Upper lobe of right lung (tissue), 1 donor: ENCODE measurements at places on chromosomes 16 and 17. TPM values are rescaled to one million over a fixed set of nuclear protein-coding genes. Genes with fewer than 3 reads are reported as not detected.

GRCh38 chr17:75008373-75008772 lies 4.1 kb upstream of the MRPL58 start:
- no peak for DNase-seq

- DNase-seq: no peak
Observed at GRCh38 chr17:50779747-50780353, 12.5 kb upstream of the ANKRD40CL start.

GRCh38 chr17:6348891-6349290 lies 86.0 kb downstream of the AIPL1 start:
- no peak for DNase-seq

- DNase-seq: no peak
Observed at GRCh38 chr16:29757950-29758466, 12.2 kb upstream of the C16orf54 start.

DNA sequence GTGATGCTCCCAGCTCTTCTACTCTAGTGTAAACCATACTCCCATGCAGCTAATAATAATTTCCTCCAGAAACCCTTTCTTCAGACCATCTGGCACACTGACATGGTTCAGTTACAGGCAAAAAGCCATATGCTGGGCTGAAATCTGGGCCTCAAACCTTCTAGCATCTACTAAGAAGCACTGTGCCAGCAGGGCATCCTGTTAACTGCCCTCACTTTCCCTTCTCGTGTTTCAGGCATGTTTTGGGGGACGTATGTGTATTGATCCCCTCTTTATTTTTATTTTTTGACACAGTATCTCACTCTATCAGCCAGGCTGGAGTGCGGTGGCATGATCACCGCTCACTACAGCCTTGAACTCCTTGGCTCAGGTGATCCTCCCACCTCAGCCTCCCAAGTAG lies 33.3 kb downstream of the STAT5A start:
- DNase-seq: no peak

GRCh38 chr17:38541281-38541680 lies 64.5 kb downstream of the SRCIN1 start:
- no peak for DNase-seq

- DNase-seq: no peak
Observed at GRCh38 chr17:27968206-27968732, 74.2 kb upstream of the NLK start.

DNA sequence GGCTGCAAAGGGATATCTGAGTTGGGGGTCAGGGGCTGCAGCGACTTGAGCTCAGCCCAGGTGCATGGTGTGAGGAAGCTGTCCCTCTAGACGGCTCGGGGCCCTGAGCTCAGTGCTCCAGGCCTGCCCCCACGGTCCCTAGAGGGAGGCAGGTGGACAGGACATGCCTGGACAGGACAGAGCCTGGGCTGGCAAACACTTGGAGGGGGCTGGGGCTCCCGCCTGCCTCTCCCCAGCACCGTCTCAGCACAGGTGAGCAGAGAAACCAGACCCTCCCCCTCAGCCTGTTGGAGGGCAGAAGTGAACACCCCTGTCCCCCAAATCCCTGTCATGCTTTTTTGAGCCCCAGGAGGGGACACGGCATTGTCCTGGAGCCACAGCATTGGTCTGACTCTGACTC lies 11.4 kb upstream of the SLC38A10 start:
- no peak for DNase-seq

TEDC2 gene
- not detected for total RNA-seq

DNA sequence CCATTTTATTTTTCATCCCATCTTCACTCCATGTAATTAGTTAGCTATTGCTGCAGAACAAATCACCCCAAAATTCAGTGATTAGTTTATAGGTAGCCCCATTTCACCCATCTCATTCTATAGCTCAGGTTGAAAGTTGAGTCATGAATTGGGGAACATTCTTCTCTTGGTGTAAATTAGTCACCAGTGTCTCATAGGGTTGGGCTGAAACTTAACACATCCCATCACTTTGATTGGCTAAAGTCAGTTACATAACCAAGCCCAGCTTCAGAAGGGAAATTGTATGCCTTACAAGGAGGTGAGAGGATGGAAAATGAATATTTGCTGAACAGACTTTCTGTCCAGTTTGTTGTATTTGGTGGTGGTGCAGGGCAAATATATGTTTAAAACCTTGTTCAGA lies 477.5 kb downstream of the WWOX start:
- no peak for DNase-seq

DNA sequence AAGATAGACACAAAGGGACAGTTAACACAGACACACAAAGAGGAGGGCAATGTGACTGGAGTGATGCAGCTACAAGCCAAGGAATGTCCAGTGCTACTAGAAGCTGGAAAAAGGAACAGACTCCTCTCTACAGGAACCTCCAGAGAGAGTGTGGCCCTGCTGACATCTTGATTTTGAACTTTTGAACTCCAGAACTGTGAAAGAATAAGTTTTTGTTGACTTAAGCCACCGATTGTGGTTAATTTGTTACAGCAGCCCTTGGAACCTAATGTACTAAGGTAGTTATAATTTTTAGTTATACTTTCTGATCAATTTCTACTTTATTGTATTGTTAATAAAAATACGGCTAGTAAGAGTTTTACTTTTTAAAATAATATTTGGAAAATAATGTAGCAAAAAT lies 129.1 kb downstream of the MYO1D start:
- DNase-seq: no peak

DNA sequence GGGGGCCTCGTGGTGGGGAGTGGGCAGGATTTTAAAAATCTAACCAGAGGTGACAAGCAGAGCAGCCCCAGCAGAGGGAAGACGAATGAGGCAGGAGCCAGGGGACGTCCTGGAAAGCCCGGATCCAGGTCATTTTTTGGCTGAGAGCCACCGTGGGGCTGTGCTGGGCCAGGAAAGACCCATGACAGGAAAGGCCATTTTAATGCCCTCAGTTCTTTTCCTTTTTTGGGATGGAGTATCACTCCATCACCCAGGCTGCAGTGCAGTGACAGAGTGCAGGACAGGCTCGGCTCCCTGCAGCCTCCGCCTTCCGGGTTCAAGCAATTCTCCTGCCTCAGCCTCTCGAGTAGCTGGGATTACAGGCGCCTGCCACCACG lies 30.5 kb upstream of the JPH3 start:
- no peak for DNase-seq

DNA sequence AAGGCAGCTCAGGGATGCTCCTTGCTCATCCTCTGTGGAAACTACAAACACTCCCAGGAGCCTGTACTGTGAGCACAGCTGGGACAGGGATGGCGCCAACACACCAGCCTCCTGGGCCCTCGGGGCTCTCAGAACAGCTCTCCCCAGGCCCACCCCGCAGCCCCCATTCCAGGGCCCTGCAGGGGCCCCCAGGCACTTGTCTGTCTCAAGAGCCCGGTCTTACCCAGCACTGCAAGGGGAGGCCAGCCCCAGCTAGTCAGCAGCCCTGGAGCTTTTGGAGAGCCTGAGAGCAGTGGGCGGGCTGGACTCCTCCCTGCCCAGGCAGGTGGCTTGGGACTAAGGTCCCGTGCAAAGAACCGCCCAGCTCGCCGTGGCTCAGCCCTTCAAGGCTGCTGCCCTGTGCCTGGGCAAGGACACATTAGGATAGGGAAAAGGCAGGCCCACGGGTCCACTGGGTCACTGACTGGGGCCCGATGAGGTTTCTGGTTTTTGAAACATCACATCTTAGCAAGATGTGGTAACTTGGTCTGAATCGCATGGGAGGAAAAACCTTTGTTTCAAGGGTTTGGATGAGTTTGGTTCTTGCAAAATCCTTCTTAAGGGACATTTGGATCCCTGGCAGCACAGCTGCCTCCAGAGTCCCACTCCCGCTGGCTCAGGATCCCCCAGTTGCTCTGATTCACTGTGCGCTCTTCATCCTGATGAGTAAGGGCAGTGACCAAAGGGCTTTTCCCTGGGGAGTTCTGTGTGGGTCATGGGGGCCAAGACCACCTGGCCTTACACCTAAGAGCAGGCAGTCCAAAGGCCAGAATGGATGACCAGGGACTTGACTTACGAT lies 2.8 kb downstream of the DNASE1L2 start:
- DNase-seq: no peak

KRTAP4-5 gene
- not detected for total RNA-seq

GRCh38 chr17:69471406-69471805 lies 56.9 kb downstream of the MAP2K6 start:
- no peak for DNase-seq
